NB4 (cell line): ENCODE measurements at places on chromosomes 13 and 19.

GRCh38 chr13:94163535-94163934 lies 315.9 kb downstream of the DCT start:
- DNase-seq, result no peak

GRCh38 chr13:25490236-25490635 lies 118.5 kb downstream of the ATP8A2 start:
- DNase-seq, result no peak

DNA sequence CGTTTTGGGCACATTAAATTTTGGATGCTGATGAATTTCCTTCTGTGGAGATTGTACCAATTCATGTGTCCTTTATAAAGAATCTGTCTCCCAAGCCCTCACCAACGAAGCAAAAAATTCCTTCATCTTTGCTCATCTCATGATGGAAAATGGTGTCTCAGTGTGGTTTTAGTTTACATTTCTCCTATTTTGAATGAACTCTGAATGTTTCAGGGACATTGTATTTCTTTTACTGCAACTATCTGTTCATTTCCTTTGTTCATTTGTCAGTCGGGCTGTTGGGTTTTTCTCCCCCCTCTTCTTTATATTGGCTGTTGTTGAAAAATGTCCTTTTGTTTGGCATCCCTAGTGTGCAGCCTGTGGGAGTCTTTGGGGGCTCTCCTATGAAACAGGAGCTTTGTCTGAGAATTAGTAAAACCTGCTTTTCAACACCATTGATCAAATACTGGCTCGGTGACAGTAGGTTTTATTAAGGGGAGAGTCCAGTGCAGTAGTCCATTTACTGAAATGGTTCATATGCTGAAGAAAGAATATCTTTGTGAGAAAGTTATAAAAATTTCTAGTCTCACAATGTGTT lies 91.3 kb upstream of the C1QTNF9B start:
- DNase-seq, result no peak

GRCh38 chr19:42132030-42132628 lies at the start of gene POU2F2:
Gene POU2F2, minus strand, starts transcription at chr19:42132446. Its CDS starts 35 bp downstream, at chr19:42132411.
- peak; percentile 67 for DNase-seq

- peak; percentile 43 for DNase-seq
These were observed 163.5 kb downstream of the KATNAL1 start for GRCh38 chr13:30143666-30144400.

DNA sequence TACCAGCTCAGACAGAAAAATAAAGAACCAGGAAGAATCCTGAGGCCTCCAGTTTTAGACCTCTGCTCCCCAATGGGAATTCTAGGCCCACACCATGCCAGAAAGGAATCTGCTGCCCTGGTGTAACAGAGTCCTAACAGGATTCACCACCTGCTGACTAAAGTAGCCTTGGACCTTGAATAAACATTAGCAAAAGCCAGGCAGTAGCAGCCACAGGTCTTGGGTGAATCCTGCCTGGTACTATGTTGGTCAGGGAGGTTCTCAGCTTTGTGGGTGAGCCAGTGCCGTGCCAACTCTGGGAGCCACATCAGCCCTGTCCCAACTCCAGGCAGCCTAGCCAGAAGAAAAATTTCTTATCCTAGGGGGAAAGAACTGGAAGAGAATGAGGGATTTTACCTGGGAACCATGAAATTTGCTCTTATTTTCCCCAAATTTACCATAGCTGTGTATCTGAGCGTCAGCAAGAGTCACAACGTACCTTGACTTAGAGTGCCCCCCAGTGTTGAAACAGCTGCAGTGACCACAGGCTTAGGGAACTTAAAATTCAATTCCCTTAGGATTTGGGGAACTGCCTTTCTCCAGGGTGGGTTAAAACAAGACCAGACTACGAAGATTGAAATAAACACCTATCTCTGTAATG lies 1895.6 kb upstream of the PRR20A start:
- peak; percentile 74 for DNase-seq

DNA sequence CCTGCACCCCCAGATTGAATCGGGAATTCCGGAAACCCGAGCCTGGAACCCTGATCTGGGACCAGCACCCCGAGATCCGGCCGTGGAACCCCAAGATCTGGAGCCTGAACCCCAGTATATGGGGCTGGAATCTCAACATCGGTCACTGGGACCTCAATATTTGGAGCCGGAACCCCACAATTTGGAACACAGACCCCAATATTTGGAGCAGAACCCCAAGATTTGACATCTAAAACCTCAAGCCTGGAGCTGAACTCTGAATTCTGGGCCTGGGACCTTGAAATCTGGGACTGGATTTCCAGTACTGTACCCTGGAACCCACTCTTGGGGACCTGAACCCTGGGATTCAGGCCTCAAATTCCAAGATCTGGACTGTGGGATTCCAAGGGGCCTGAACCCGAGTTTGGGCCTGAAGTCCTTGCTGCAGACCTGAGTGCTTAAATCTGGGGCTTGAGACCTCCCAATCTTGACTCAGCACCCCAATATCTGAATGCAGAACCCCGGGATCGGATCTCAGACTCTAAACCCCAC lies 629 bp downstream of the LRFN3 start:
- DNase-seq, result no peak

DNA sequence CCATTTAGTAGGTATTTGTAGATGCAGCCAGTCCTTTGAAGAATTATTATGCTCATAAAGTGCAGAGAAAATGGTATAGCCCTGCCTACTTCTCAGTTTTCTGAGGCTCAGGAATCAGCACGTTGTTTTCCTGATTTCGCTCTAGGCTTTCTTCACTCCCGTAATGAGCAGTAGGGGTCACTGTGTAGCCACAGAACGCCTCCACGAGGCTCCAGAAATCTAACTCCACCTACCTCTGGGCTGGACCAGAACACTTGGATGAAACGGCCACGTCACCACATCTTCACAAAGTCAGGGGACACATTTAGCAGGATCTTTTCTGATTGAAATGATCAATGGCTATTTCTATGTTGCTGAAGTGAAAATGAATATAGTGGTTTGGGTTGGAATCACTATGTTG lies 49.8 kb upstream of the GTF3A start:
- peak; percentile 81 for DNase-seq

GRCh38 chr19:35703343-35703742 lies 1.0 kb upstream of the ZBTB32 start:
- DNase-seq, result no peak

- no peak for DNase-seq
These were observed 5.0 kb upstream of the KMT2B start for GRCh38 chr19:35712567-35713505.

DNA sequence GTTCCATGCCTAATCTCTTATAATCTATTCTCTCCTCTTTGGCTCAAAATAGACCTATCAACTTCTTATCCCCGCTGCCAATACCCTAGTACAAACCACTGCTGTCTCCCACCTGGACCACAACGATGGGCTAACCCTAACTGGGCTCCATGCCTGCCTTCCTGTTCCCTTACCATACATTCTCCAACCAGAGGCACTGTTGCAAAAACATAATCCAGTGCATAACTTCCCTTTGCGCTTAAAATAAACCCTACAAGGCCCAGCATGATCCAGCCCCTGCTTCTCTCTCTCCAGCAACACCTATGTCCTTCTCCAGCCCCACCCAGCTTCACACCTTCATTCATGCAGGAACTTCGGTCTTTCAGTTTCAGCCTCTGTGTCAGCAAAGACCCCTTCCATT lies 27.4 kb upstream of the CEBPA start:
- peak; percentile 66 for DNase-seq

DNA sequence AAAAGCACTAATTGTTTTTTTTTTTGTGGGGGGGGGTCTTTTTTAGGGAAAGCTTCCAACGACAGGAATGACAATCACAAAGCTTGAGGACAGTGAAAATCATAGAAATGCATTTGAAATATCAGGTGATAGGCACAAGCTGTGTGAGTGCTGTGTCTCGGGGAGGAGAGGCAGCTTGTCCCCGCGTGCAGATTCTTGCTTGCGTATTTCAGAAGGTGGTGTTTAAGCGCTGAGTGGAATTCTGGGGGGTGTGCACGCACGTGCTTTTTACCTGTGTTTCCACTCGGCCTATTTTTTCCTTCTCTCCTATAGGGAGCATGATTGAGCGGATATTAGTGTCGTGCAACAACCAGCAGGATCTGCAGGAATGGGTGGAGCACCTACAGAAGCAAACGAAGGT lies 40.2 kb upstream of the TEX29 start:
- DNase-seq, result no peak

DNA sequence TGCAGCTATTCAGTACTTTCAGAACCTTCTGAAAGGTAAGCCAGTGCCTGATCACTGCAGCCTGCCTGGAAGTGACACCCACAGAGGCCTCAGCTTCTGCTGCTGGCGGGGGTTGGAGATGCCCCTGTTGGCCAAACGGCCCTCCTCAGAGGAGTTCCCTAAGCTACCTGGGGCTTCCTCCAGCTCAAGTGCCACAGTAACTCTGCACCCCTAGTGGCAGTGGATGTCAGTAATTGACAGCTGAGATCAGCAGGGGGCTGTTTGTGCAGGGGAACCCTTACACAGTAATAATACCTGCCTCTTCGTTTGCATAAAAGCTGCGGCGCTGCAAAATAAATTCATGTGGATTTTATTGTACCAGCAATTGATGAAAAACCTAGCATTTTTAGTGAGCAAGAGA lies 28.9 kb downstream of the TDRD12 start:
- peak; percentile 15 for DNase-seq

GRCh38 chr13:72692884-72693514 lies 34.4 kb downstream of the MZT1 start:
- DNase-seq, result no peak

DNA sequence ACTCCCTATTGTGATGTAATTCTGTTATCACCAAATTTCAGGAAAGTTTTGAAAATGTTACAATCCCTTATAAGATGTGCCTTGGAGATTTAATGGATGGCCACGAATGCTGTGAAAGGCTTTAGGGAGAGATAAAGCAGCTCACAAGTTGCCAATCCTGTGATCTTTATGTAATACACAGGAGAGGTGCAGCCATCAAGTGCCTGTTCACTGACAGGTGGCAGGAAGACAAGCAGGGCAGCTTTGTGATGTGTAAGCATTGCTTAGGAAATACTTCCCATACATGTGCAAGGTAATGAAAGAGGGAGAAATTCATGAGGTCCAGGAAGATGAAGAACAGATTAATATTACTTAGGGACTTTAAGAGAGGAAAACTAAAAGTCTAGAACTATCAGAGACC lies 628.8 kb downstream of the SLITRK6 start:
- DNase-seq, result no peak

DNA sequence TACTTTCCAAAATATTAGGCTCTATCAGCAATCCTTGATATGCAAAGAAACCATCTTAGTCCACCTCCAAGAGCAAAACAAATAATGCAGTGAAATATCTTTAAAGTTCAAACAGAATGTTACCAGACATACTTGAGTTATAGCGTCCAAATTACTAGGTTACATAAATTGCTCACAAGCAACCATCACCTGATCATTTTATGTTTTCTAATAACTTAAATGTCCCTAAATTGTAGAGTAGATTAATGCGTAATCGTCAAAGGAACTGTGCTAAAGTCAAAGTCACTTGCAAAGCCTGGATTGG lies 350.6 kb upstream of the ARGLU1 start:
- no peak for DNase-seq

DNA sequence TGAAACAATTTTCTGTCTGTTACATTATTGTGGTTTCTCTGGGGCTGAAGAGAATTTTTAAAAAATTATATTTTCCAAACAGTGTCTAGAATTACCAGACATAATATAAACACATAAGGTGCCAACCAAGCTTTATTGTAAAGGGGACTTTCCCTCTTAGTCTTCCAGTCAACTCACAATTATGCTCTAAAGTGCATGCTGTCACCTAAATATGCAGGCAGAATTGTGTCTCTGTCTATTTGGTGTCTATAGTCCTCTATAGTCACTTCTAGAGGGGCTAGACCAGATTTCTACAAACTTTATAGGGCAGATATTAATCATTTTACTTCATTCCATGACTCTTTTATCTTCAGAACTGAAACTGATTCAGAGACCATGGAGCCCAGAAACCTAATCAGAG lies 12.8 kb downstream of the ZNF254 start:
- no peak for DNase-seq

DNA sequence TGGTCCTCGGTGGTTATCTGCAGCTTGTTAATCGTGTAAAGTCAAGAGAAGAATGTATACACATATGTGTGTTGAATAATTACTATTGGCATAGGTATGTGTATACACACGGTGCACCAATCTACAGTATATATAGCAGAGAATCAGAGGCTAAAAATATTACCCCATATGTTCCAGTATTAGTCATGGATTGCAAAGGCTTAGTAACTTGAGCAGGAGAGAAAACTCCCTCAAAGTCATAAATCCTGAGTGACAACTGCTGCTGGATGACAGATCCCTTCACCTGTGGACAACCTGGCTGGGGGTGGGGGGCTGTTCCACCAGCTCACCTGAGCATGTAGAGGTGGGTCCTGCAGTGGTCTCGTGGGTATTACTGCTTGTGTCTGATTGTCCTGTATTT lies 185.0 kb downstream of the ZNF536 start:
- no peak for DNase-seq

GRCh38 chr13:113890774-113891480 lies 27.1 kb upstream of the GAS6 start:
- DNase-seq, result no peak

DNA sequence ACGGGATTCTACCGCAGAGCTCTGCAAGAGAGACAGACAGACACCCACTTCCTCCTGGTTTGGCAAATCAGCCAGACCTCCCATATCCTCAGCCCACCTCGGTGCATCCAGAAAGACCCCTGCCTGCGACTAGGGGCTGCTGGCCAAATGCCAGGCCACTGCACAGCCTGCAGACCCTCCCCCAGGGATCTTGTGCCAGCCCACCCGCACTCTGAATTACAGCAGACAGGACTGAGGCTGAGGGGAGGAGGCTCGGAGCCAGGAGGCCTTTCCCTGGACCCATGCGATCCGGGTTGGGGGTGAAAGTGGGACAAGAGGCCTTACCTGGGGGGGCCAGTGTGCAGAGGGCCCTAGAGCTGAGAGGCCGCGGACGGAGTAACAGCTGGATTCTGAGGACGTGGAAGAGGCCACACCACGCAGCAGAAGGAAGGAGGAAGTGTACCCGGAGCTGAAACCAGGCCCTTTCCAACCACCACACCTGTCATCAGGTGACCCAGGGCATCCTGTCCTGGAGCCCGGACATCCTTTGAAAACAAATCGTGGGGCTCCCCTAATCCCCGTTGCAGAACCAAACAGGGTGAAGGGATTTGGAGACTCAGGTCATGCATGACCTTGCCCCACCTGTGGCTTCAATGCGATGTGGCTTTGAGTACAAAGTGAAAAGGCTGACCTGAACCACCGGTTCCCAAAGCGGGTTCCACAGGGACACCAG lies 993 bp downstream of the FUT6 start:
- no peak for DNase-seq
